ENCODE measurements at places on chromosomes 1 and 21.

DNA sequence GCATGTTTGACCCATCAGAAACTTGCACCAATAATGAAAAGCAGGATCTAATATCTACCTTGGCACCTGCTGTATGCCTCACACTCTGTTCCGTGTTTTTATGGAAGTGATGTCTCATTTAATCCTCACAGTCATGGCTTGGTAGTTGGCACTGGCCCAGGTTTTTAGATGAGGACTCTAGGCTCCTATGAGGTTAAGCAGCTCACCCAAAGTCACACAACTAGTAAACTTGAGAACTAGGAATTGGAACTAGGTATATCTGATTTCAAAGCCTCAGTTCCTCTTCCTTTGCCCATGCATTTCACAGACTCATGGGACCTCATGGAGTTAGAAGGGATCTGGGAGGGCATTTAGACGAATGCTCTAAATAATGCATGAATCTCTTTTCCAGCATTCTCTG is 21.3 kb upstream of the TARBP1 start:
- no peak for DNase-seq

DNA sequence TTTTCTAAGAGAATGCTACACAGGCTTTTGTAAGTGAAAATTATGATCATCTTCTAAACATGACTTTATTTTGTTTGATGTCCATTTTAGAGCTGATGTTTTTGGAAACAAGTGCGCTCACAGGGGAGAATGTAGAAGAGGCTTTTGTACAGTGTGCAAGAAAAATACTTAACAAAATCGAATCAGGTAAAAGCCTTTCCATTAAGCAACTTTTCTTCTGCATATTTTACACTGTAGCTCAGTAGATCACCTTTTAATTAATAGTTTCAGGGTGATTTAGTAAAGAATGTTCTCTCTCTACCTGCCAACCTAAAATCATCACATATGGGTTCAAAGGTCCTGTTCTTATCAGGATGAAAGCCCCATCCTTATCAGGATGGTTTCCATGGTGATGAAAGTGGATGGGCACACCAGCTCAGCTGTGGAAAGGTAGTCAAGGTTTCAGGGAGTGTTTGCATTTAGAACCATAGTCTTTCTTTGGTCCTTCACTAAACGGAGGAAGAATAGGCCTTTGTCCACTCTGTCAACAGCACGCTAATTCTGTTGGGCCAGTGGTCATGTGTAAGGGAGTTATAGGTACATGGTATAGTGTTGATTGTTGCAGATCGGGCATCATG is 28.1 kb downstream of the RAB4A start:
- DNase-seq, result no peak

DNA sequence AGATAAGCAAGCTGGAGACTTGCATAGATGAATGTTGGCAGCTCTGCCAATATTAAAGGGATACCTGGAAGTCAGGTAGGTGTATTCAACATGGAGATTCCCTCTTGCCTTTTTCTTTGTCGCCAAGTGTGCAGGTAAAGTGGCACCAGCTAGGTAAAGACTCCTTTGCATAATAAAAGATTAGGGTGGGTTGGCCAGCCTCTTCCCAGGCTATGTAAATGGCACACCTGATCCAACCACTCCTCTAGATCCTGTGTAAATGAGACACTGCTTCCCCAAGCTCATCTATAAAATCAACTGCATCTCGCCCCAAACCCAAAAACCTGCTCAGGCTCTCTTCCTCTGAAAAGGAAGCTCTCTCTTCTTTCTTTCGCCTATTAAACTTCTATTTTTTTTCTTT is 100.8 kb upstream of the DSCAM start:
- DNase-seq, result no peak

DNA sequence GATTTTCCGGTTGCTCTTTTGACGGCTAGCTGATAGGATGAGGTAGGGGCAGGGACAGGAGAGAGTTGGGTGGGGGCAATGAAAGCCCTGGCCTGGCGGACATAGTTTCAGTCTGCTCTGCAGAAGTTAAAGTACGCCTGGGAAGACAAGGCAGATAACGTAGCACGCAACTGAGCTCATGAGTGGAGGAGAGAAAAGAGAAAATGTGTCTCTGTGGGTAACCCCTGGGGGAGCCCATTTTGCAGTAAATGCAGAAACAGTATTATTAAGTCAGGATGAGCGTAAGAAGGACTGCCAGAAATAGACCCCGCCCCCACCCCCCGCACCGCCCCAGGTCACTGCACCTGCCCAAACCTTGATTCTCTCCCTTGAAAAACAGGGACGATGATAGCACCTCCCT is 51.7 kb upstream of the TARBP1 start:
- no peak for DNase-seq

- DNase-seq, result no peak
Measured at GRCh38 chr1:67838180-67838910, 5.1 kb upstream of the GNG12 start.

DNA sequence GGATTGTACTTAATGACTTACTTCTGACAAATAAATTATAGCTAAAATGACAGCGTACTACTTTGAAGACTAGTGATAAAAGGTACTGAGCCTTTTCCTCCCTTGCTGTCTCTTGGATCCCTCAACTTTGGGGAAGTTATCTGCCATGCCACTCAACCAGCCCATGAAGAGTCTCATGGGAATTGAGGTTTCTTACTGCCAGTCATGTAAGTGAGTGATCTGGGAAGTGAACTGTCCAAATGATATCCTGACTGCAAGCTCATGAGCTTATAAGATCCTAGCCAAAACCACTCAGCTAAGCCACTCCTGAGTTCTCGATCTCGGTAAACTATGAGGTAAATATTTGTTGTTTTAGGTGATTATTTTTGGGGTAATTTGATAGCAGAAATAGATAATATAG is 247.8 kb downstream of the NCAM2 start:
- no peak for DNase-seq

- no peak for DNase-seq
Measured at GRCh38 chr1:206839857-206840256, 25.6 kb upstream of the IL20 start.

DNA sequence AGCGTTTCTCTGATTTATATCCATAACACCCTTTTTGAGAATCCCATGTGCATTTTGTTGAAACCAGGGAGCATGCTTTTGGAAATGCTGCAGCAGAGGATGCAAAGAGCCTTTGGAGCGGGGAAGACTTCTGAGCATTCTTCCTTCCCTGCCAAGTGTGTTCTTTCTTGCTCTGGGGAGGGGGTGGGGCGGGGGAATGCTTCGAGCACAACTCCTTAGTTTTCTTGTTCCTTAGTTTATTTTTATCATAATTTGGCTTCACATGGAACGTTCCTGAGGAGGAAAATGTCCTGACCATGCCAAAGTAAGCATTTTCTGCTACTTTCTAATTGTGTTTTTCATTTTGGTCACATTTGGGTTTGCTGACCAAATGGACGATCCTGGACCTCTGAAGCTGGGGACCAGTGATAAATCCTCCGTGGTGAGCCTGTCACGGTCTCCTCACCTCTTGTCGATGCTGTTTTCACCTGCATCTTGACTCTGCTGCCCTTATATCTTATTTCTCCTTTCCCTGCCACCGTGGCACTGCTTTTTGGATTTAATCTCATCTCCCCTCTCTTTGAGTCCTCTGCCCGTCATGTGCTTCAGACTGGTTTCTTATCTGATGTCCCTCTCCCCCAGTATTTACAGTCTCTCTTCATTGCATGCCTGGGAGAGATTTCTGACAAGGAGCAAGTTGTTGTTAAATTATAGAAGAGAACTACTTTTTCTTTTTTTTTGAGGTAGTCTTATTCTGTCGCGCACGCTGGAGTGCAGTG is 2.4 kb downstream of the CTPS1 start:
- DNase-seq, result no peak

DNA sequence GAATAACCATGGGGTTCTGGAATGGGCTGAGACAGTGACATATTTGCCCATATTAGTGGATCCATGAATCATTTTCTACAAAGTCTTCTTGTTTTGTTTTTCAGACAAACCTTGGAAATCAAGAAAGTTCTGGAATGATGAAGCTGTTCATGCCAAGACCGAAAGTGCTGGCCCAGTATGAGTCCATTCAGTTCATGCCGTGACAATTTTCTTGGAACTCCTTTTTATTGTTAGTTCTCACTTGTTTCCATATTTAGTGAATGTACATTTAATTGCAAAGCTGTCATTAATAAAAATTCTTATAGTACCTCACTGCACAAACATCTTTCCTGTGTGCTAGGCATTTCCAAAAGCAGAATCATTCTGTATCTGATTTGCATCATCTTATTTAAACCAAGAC is 100.6 kb upstream of the KCNJ15 start:
- no peak for DNase-seq

All from head of caudate nucleus (tissue), 42 donors.